ENCODE measurements at places on chromosomes 12 and 14.
A peak's percentile ranks its signal among the peaks of the same experiment; 100 is the strongest.

GRCh38 chr14:48622980-48623379, 947.6 kb upstream of the MDGA2 start:
- DNase-seq: no peak

DNA sequence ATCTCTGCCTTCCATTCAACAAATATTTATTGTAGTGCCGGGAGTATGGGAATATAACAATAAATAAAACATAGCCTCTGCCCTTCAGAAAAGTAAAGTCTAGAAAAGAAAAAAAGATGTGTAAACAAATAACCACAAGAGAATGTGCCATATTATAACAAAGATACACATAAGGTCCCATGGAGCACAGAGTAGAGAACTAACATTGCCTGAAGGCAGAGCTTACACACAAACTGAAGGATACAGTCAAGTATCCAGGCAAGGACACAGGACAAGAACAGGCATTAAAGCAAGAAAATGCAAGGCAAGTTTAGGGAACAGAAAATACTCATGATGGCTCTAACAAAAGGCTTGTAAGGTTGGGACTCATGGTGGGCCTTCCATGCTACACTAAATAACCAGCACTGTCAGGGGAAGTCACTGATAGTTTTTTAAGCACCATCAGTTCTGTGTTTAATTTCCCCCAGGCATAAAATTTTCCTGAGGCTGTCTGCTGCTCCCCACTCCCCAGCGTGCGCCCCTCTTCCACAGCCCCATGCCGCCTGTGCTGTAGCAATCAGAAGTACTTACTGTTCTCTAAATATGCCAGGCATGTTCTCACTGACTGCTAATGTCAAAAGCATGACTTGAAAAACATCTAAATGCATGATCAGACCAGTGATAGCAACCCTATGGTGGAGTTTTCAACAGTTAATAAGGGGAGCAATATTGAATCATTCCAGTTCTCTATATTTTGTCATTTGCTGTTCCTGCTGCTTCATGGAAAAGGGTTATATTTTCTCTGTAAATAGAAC, 77.8 kb downstream of the ANKS1B start:
- DNase-seq: no peak

DNA sequence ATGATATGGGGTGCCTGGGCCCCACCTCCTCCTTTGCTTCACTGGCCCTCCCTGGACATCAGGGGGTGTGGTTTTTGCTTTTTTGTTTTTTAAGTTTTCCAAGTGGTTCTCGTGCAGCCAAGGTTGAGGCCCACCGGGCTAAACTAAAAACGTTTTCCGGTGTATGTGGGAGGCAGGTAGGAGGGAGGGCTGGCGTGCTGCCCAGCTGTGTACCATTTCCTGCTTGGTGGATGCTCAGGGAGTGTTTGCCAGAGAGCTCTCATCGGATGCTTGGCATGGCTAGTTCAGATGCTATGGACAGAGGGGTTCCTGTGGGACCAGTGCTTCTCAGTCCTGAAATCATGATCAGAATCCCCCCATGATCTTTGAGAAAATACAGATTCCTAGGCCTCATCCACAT, 246.4 kb downstream of the CACNA1C start:
- DNase-seq: peak; percentile 56

GRCh38 chr12:46547421-46548354, 175.1 kb upstream of the SLC38A2 start:
- no peak for DNase-seq

DNA sequence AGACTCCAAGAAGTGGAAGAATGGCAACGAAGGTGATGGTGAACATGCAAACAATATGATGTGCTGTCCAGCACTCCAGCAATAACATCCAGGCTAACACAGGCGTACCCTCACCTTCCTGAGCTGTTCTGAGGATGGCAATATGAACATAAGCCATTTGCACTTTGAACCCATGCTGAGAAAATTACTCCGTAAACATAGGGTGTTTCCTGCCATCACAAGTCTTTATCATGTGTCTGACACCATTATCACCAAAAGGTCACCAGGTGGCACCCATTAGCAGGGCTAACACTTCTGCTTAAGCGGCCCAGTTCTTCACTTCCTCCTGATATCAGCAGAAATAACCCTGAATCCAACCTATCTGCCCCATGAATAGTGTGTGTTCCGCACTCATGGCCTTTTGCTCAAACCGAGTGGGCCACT, 482.8 kb downstream of the MED13L start:
- DNase-seq: no peak

DNA sequence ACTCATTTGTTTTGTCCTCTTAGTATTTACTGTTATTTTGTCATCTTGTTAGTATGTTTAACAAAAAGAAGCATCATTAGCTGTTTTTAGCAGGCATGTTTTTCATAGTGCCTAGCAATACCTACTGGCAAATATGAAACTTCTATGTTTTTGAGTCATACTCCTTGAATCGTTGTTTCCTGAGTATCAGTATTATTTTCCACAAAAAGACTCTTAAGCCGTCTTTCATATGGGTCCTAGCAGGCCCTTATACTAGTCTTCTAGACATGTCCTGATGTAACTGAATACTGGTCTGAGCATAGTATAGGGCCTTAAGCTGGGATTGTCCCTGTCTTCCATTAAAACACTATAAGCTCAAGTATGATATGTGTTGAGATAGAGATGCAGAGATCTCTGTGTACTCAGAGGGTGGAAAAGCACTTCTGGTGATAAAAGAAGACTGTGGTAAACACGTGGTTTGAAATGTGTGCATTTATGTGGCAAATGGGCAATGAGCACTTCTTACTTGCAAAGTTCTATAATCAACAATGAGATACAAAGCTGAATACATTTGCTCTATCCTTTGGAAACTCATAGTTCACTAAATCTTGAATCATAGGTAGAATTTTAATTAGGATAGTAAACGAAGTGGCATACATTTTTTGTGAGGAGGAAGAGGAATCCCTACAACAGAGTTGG, 348.8 kb downstream of the PDZRN4 start:
- DNase-seq: no peak

DNA sequence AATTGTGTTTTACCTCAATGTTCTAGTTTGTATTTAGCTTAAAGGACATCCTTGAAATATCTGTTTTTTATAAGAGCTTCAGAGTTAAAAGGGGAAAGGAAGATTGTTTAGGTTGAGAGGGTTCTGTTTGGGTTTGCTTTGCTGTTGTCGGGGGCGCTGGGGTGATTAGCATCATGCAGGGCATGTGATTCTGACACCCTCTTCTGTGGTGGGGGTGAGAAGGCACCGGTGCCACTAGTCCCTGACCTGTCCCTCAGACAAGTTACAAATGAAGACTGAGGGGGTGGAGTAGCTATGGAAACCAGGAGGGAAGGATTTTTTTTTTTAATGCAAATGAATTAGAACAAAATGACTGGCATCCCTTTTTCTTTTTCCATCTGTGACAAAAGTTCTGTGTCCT, 291.3 kb downstream of the RPAP3 start:
- DNase-seq: no peak

DNA sequence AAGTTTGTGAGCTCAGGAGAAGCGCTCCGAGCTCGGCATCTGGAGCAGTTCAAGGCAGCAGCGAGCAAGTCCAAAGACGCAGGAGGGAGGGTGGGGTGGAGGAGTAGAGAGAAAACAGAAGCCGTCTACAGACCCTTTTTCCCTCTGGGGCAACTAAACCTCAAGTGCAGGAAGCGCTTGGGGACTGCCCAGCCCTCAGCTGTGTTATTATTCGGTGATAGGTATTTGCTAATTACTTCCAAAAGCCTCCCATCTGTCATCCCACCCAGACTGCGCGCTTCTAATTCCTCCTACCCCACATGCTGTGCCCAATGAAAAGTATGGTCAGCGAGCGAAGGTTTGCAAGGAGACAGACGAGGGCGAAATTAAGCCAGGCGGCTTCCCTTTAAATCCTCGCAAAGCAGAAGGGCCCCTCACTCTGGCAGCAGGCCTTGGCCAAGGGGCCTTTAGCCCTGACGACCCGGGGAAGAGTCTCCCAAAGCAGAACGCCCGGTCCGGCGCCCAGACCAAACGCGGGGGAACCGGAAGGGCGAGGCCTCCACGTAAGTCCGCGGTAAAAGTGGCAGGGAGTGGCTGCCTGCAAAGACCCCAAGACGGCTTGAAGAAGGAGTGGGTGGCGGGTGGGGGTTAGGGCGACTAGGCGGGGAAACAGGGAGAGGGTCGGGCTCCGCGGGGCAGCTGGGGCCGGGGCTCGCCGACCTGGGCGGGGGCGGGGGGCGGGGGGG, 507 bp upstream of the CD9 start:
- DNase-seq: no peak

DNA sequence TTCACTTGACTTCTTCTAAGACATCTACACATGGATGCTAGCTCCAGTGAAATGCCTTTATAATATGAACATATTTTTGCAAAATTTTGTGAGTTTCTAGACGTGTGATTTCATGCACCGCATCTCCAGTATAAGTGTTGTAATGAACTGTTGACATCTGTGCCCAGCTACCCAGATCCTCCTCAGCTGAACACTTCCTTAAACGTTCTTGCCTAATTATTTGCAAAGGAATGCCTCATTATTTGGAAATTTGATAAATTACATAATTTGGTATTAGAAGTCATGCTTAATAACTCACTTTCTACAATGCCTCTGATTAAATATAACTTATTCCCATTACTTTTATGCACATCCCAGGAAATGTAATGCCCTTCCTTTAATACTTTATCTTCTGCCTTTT, 14.0 kb downstream of the OR11G2 start:
- DNase-seq: no peak

All from CD8-positive, alpha-beta T cell (primary cell).